ENCODE measurements at places on chromosomes 11 and 22.

GRCh38 chr11:46527591-46528130 lies 66.2 kb downstream of the AMBRA1 start:
- DNase-seq, result no peak

DNA sequence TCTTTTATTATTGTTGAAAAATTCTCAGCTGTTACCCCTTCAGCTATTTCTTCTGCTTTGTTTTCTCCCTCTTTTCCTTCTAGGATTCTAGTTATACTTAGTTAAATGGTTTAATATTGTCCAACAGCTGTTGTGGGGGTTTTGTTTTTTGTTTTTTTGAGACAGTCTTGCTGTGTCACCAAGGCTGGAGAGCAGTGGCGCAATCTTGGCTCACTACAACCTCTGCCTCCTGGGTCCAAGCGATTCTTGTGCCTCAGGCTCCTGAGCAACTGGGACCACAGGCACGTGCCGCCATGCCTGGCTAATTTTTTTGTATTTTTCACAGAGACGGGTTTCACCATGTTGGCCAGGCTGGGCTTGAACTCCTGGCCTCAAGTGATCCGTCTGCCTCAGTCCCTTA lies 12.7 kb downstream of the SDHAF2 start:
- DNase-seq, result no peak

DNA sequence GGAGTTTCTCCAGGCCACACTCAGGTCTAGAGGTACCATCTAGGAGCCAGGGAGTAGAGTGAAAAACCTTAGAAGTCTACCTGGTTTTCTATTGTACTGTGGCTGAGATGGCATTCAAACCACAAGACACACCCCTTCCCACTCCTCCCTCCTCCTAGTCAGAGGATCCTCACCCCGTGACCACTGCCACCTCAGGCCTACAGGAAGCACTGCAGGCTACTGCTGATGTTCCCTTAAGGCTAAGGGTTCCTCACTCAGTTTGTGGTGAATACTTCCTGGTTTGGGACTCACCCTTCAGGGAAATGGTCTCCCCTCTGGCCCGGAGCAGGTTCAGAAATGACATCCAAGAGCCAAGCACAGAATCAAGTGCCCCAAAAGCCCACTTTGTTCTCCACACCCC lies 1293.9 kb downstream of the JRKL start:
- no peak for DNase-seq

DNA sequence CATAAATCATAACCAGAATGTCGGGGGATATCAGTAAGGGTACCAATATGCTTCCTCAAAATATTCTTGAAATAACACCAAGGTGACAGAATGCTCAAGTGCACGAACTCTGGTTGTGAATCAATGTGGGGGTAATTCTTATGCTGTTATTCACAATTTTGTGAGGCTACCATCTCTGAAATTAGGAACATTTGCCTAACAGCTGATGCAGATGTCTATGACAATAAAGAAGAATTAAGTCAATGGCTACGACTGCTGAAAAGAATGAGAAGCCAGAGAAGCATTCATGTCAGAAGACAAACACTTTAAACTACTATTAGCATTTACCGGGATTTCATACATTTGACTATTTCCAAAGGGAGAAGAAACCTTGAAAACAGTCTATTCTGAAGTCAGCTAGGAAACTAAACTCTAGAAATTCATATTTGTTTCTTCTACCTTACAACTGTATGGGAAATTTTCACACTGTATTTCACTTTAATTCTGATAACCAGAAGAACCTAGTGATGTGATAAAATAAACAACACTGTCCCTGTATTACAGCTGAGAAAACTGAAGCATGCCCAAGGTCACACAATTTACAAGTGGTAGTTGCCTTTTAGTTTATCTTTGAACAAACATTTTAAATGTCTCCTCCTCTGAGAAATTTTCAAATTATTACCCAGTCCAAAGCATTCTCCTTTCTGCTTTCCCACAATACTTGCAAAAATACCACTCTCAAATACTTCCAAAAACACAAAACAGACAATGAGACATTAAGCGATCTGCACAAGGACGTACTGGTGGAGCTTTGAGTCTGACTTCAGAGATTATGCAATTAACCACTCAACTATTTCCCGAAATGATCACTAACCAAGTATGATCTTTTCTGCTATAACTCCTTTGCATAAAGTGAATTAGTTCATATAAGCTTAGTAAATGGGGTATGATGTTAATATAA lies 18.0 kb upstream of the ARHGAP32 start:
- no peak for DNase-seq

DNA sequence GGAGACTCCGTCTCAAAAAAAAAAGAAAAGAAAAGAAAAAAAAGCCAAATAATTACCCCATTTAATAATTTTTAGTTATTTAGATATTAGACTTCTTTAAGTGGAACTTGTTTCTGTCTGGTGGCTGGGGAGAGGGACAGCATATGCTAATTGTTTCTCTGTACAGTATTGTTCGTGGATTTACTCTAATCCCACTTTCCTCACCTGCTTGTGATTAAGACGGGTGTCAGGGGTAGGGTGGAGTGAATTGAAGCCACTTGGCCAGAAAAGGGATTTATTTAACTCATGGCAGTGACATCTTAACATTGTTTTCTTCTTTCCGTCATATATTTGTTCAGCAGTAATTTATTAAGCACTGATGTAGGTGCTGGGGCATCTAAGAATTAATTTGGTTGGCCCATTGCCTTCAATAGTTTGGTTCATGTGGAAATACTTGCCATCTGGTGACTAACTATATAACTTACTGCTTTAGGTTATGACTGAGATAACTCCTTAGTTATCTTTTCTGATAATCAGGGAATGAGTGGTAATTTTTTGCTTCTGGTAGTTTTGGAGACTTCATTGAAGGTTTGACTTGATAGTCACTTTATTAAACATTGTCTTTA lies 4.6 kb downstream of the TNRC6B start:
- DNase-seq, result no peak

GRCh38 chr11:96704847-96705246 lies 315.0 kb downstream of the JRKL start:
- no peak for DNase-seq

GRCh38 chr22:27717094-27717493 lies 84.5 kb downstream of the MN1 start:
- no peak for DNase-seq

GRCh38 chr22:18060646-18061620 lies 16.9 kb upstream of the PEX26 start:
- peak; percentile 12 for DNase-seq

GRCh38 chr22:22703715-22704114 lies 59.3 kb downstream of the GGTLC2 start:
- DNase-seq, result no peak

DNA sequence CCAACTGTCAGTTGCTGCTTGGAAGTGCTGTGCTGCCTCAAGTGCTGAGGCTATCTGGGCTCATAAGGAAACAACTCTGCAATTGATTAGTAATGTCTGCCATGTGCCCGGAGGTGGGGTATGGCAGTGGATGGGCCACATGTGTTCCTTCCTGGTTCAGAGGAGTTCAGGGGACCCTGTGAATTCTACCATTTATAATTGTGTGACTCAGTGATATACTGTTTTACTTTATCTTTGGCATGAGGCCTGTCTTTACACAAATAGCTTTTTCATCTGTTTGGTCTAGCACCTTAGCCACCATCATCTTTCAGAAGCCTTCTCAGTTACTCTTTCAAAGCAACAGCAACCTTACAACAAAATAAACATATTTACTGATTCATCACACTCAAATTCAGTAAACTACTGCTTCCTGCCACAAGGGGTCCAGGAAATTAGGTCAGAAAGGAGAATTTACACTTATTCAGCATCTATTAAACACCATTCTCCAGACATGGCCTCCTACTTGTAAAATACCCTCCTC lies 20.9 kb downstream of the DKK3 start:
- peak; percentile 51 for DNase-seq

- DNase-seq, result peak; percentile 50
Observed at GRCh38 chr11:98455500-98456307, 565.0 kb upstream of the CNTN5 start.

- no peak for DNase-seq
Observed at GRCh38 chr22:27915986-27916385, 3.1 kb downstream of the PITPNB start.

DNA sequence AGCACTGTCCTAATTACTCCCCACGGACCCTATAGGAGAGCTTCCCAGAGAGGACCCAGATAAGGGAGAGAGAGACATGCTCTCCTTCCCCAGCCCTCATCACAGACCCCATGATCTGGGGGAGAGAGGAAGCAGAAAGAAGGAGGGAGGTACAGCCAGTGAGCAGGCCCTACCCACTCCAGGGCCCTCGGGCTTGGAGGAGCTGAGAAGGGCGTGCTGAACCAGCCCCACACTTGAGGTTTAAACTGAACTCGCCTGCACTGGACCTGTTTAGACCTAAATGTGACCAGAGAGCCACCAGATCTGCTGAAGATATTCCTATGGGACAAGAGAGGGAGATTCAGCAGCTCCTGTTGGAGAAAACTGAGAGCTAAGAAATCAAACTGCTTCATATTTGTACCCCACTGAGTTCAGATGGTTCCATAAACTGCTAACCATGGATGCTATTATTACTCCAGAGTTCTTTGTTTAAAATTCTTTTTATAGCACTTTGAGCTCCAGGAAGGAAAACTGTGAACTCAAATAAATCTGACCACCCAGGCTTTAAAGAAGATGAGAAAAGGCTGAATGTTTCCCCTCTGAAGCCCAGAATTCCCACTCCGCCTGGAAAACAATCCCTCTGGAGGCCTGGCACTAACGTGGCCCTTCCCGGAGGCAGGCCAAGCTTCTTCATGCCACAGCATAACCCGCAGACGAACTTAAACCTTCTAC lies 67.2 kb downstream of the EFCAB6 start:
- no peak for DNase-seq

DNA sequence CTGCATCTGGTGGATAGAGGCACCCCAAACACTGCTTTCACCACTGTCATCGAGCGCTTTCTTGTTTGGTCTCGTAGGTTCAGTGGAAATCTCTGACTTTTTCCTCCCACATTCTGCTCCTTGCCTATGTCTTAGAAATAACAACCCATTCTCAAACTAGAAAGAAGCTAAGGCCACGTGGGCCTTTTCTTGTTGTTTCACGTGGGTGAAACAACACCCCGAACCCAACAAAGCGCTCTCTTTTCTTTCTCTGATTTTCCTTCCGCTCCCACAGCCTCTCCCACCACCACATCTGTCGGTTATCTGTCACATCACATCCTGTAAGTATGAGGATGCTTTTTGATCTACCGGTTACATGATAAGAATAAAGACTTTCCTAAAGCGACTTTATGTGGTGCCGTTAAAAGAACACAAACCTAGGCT lies 77.1 kb downstream of the LINC01488 start:
- no peak for DNase-seq

- no peak for DNase-seq
Observed at GRCh38 chr22:20553947-20554741, 46.7 kb downstream of the MED15 start.

- DNase-seq, result no peak
Observed at GRCh38 chr11:126993599-126993998, 7.0 kb downstream of the KIRREL3 start.

GRCh38 chr11:129611661-129612446 lies 203.8 kb upstream of the TMEM45B start:
- no peak for DNase-seq

DNA sequence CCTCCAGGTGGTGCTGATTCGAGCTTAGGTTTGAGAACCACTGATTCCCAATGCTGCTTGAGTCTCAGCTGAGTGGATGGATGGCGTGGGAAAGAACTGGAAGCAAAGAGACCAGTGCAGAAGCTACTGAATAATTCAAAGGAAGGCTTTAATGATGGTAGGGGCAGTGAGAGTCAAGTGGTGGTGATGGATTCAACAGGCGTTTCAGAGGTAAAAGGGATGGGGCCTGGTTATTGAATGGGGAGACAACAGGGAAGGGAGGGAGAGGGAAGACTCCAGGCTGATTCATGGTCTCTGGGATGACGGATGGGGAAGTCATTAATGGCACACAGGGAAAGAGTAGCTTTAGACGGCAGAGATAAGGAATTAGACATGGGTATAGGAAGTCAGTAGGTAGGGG lies 104.3 kb upstream of the TBCEL start:
- DNase-seq, result no peak

GRCh38 chr11:121464352-121464946 lies 11.7 kb upstream of the SORL1-AS1 start:
- DNase-seq, result peak; percentile 66

DNA sequence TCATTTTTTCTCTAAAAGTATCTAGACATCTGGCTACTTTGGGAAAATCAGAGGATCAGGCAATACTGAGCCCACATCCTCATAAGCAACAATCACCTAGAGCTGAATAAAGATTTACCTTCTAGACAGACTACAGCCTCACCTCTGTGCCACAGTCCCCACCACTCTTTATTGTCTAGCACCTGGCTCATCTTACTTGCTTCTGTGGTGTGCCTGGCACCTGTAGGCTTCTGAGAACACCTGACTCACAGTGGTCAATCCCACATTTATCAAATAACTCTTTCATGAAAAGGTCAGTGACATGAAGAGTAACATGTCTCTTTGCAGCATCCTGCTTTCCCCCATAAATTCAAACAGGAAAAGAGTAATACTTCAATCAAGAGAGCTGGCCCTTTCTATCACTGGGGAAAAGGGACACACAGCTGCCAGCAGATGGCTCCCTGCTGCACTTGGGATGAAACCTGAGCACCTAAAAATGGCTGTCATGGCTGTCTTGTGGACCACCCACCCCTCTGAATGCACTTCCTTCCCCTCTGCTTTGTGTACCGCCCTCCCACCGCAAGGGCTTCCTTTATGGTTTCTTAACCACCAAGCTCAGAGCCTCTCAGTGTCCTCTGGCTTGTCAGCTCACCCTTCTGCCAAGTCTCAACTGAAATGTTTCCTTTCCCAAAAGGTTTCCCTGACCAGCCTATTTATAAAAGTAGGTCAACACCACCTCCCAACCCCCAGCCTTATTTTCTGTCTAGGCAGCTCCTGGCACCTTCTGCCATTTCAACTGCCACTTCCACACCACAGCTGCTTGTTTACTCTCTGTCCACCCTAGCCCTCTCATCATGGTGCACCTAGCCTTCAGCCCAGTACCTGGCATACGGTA lies 9.3 kb downstream of the TFIP11 start:
- peak; percentile 76 for DNase-seq

- DNase-seq, result no peak
Observed at GRCh38 chr11:120139316-120140069, 1.6 kb upstream of the TRIM29 start.

GRCh38 chr22:35476341-35476740 lies 64.3 kb upstream of the RASD2 start:
- DNase-seq, result no peak

DNA sequence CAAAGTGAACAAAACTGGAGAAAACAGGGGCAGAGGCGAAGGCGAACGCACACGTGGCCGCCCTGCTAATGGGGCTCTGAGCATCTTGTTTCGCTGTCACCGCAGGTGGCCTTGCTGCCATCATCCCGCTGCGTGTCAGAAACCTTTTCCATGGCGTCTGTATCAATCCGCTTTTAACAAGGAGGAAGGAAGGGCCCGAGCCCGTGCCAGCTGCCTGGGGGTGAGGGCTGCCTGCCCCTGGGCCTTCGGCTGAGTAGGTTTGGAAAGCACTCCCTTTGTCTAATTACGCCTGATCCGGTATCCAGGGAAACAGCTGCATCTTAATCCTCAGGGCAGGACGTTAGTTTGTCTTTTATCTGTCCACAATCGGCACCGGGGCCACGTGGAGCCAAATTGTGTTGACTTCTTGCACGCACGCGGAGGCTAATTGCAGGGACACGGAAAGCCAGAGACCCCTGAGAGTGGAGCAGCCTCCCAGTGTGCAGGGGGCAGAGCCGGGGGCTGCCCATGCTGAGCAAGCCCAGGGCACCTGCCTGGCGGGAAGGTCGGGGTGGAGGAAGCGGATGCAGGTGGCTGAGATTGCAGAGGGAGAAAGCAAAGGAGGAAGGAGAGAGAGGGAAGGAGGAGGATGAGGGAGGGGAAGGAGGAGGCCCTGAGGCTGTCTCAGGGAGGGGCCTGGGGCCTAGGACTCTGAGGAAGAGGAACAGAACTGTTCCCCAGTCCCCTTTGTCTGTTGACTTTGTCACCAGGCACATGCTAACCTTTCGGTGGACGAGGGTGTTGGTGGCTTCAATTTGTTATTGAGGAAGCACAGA lies 19.2 kb upstream of the TH start:
- no peak for DNase-seq

All from Karpas-422 (cell line).